AG04450 (cell line): ENCODE measurements at places on chromosomes 1 and 21.

DNA sequence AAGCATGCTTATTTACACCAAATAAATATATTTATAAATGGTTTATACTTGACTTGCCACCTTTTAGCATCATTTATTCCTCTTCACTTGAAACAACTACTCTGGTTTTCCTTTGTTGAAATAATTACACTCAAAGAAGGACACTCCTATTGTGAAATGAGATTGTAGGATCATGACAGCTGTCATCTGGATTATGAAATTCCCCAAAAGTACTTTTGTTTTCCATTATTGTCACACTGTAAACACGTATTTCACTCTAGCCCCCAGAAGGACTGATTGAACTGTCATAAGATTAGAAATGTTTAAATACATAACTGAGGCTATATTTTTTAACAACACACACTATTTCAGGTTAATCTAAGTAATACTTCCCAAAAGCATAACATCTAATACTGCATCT lies 593.8 kb downstream of the LRRIQ3 start:
- DNase-seq = no peak

GRCh38 chr21:16022921-16023320 lies 293.1 kb downstream of the USP25 start:
- no peak for DNase-seq

GRCh38 chr1:183004141-183004540 lies 19.1 kb upstream of the LAMC1 start:
- no peak for DNase-seq

- no peak for DNase-seq
Measured at GRCh38 chr1:172287208-172287607, 133.3 kb upstream of the C1orf105 start.

- no peak for DNase-seq
Measured at GRCh38 chr1:22118291-22118992, 24.5 kb downstream of the WNT4 start.

GRCh38 chr1:207054491-207054890 lies 1.4 kb downstream of the PFKFB2 start:
- DNase-seq = no peak

GRCh38 chr1:177210071-177210470 lies 39.3 kb downstream of the BRINP2 start:
- no peak for DNase-seq

DNA sequence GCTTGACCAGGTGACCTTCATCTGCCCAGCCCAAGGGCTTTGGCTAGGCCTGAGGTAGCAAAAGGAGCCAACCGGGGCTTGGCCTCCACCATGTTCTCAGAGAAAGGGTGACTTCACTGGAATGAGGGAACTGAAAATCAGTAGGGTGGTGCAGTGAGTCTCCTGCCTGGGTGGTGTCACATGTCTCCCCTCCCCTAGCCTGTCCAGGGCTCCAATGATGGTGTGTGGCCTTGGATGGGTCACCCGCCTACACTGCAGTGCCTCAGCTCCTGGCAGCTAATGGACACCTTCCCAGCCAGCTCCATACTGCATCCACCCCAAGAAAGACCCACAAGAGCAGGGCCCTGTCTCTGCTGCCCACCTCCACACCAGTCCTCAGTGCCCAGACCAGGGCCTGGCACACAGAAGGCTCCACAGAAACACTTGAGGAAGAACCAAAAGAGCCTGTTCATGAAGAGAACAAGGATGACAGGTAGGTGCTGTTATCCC lies 678.7 kb downstream of the MATN1 start:
- DNase-seq = no peak

DNA sequence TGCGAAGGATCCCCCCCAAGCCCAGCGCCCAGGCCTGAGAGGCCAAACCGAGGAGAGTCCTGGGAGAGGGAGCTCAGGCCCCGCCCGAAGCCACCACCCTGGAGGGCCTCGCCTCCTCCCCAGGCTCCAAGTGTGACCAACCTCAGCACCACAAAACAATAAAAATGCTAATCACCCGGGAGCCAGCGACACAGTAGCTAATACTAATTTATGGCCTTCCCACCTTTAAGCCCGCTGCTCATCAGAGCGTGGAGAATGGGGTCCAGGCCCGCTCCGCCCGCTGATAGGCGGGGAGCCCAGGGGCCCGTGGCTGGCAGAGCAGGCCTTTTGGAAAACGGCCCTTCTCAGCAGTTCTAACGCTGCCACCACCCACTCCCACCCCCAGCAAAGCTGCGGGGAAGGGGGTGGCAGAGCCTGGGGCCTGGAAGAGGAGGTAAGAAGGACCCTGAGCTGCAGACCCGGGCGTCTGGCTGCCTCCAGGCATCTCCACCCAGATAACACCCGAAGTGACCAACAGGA lies 20.4 kb upstream of the TAS1R2 start:
- DNase-seq = no peak

- no peak for DNase-seq
Measured at GRCh38 chr1:89806616-89807015, 14.2 kb upstream of the LRRC8D start.

GRCh38 chr1:119331190-119331515 lies 37.4 kb upstream of the HAO2 start:
- DNase-seq = no peak
